ENCODE measurements at places on chromosomes 7 and 10.
A peak's percentile ranks its signal among the peaks of the same experiment; 100 is the strongest.

- no peak for DNase-seq
Observed at GRCh38 chr7:99679032-99679399, 780 bp downstream of the CYP3A5 start.

DNA sequence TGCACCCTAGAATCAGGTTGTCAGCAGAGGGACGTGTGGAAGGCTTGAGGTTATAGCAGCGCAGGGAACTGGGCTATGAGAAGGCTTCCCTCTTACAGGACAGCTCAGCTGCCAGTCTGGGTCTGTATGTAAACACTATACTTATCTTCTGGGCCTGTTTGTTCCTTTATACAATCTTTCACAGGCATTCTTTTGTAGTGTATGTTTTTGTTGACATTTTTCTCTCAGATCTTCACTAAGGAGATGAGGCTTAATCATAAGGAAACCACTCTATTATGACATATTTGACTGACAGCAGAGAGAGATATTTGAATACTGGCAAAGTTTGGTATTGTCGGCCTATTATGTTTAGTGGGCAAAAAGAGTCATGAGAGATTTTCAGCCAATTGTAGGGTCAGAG lies 929 bp downstream of the GBF1 start:
- DNase-seq = no peak

DNA sequence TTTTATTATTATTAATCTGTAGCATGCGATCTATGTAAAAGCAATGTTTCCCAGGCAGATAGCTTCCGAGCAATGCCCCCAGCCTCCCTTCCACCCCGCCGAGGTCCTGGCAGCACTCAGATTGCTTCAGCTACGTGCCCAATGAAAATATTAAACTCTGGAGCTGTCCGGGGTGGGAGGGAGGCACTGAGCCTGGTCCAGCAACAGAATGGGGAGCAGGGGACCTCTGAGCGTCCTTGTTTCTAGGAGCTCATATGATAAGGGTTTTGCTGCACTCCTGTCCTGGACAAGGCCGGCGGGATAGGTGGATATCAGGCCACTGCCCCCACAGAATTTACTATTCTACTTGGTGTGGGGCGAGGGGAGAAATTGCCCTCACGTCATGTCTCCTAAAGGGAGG lies 44.5 kb upstream of the CDK1 start:
- no peak for DNase-seq

DNA sequence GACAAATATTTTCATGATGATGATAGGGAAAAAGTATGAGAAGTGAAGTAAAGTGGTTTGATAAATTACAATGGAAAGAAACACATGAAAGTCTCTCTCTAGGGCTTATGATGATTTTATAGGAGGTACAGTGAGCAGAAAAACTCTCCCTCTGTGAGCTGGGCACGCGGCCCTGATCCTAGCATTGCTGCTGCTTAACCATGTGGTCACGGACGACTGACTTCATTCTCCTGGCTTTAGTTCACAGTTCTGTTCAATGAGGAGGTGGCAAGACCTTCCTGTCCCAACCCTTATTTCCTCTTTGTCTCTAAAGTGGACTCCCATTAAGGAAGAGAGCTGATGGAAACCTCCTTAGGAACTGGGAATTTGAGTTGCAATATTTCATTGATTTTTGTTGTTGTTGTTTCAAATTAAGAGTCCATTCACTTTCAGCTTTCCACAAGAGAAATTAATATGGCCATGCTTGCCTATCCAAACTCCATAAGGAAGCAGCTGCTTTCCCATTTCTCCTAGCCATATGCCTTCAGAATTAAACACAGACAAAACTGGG lies 8.2 kb upstream of the PON3 start:
- DNase-seq = no peak

DNA sequence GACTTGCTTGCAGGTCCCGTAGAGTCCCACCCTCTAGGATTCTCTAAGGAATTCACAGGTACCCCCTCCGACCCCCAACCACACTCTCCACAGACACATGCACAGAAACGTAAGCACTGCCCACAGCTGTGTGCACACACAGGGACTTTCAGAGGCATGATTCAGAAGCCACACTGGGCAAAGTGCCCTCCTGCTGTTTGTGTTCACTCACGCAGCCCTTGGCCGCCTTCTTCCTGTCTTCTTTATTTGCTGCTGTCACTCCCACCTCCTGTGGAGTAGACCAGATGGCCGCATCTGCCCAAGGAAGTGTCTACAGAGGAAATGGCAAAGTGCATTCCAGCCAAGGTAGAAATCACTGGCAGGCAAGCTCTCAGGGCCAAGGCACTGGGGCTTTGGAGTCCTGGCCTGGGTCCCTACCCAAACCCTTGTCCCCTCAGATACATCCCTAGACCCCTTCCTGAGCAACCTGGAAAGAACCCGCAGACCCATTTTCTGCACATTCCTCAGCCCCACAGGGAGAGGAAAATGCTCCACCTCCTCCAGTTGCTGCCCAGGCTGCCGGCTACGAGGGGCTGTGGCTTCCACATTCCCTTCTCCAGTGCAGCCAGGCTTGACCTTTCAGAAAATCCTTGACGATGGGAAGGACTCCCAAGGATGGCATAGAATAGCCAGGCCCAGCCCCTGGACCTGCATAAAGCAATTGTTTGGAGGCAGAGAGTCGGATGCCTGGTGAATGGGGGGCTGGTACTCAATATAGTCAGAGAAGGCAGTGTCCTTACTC lies 21.6 kb upstream of the GIMAP8 start:
- DNase-seq = peak; percentile 50

DNA sequence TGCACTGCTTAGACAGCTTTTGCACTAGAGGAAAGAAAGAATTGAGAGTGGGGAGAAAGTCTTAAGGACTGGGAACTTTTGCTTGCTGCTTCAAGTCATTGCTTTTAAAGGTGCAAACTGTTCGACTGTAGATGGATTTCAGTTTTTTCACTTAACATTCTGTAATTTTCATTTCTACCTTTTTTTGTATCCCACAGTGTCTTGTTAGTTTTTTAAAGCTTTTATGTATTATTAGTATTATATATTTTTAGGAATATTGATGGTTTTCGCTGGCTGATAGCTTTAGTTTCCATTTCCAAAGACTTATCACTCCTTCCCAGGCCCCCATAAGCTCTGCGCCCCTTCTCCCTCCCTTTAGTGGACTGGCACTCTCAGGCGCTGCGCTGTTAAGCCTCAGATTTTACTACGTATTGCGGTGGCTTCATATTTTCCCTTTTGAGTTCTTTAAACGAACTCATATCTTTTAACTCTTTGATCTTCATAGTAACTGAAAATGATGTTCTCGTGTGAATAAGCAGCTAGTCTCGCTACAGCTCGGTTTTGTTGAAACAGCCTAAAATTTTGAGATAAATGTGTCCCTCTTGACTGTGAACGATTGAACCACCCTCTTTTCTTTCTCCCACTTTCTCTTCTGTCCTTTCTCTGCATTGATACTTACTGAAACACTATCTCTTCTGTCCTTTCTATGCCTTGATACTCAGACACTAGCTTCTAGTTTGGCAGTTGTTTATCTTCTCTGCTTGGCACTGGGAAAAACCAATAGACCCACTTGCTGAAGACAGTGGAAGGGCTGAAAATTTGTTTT lies 2.5 kb upstream of the ETV1 start:
- DNase-seq = no peak

DNA sequence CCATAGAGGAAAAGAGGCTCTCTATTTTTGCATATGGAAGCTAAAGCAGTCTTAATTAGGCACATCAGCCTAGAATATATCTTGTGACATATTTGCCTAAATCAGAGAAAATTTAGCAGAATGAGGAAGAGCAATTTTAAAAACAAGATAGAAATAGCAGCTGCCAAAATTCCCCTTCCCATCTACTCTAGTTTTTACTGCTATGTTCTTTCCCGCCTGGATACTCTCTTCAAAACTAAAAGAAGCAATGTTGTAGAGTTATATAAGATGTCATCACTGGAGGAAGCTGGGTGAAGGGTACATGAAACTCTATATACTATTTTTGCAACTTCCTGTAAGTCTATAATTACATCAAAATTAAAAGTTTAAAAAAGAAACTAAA lies 87.0 kb downstream of the ARMH3 start:
- no peak for DNase-seq

DNA sequence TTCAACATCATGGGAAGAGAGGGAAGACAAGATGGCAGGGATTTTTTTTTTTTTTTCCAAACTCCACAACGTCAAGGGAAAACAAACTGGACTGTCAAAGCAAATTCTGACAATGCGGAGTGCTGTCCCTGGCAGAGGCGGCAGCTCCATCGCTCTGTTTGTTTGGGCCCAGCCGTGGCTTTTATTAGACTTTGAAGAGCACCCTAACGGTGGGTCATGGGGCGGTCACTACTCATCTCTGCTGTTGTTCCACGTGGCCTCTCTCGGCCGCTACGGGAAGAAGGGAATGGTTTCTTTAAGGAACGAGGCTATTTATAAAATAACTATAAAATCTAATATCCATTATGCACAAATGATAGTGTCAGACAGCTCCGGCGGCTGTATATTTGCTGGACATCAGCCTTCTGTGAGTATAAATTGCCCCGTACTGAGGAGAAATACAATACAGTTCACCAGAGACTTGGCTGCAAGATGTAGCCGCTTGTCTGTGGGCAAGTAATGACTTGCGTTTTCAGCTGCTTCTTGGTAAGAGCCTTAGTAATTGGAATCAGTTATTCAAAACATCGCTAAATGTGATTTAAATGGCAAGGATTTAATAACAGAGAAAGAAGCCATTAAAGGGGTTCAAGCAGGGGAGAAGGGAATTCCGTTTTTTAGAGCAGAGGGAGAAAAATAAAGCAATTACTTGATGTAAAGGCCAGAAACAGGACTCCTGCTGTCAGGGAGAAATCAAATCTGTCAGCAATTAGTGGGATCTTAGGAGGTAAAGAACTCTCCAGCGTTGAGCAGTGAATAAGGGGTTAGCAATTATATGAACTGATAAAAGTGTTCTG lies 61.7 kb upstream of the RAB11FIP2 start:
- no peak for DNase-seq

- DNase-seq = no peak
Observed at GRCh38 chr7:66301737-66302136, 96.6 kb downstream of the TPST1 start.

- DNase-seq = no peak
Observed at GRCh38 chr10:28120043-28120749, 121.3 kb upstream of the ODAD2 start.

DNA sequence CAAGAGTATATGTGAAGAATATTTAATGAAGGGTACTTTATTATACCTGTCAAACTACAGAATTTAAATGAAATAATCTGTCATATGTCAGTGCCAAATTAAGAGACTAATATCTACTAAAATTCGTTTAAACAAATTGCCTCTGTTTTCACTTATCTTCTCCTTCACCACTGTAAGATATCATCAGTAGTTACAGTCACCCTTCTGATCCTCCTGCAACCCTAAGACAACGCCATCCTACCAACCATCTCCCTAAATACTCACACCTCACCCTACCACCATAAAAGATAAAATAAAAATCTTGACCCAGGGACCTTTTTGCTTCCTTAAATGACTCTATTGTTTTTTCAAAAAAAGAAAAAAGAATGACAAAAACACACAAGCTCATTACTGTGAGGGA lies 20.8 kb downstream of the EZH2 start:
- no peak for DNase-seq

DNA sequence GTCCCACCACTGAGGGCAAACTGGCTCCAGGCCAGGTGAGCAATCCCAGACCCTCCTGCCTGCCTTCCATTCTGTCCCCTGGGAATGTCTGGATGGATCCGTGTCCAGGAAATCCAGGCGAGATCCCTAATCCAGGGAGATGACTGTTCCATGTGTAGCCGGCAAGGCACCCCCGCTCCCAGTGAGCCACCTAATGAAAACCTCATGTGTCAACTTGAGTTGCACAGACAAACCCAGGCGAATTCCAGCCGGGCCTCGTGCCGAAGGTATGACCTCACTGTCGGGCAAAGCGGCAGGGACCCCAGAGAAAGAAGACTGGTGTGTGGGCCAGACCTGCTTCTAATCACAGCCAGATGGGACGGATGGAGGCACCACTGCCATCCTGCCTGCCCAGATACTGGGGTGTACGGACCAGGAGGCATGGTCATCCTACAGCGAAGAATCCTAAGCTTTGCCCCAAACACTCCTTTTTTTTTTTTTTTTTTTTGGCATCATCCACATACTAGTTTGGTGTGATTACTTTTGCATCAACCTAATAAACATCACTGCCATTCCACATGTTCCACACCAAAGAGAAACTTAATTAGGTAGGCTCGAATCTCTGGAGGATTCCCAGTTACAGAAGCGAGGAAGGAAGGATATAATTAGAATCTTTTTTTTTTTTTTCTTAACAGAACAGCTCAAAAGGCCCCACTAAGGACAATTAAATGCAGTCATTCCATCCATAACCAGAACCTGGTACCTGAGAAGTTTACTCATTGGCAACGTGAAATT lies 313.1 kb downstream of the CALN1 start:
- no peak for DNase-seq

GRCh38 chr7:5443678-5444077 lies 20.0 kb upstream of the TNRC18 start:
- DNase-seq = no peak

- no peak for DNase-seq
Observed at GRCh38 chr7:126657599-126658358, 595.0 kb downstream of the GRM8 start.

DNA sequence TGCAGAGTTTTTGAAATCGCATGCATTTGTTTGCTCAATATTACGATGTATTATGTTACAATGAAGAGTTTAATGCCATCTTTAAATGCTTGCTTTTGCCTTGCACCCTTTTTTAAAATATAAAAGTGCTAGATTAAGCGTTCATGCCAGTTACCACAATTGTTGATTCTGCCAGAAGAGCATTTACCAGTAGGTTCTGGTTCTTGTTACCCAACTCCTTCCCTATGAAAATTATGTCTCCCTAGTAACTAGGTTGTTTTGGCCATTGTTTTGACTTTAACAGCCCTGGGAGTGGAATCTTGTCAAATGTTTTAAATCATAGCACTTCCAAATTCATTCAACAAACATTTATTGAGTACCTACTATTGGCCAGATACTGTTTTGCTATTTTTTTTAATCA lies 32.8 kb upstream of the CDK14 start:
- DNase-seq = no peak

DNA sequence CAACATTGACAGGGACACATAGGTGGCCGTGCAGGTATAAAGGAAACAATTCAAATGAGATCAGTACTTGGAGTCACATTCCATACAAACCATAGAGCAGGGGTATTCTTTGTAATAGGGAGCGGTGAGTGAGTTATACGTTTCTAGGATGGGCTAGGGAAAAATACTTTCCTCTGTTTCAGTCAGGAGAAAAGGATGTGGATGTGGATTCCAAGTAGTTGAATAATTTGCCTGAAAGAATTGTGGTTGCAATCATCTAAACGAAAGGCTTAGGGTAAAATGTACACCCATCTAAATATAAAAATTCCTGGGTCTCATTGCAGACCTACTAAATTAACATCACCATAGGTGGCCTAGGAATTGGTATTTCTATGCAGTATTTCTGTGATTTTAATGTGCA lies 270.7 kb upstream of the IGFBP3 start:
- DNase-seq = no peak

DNA sequence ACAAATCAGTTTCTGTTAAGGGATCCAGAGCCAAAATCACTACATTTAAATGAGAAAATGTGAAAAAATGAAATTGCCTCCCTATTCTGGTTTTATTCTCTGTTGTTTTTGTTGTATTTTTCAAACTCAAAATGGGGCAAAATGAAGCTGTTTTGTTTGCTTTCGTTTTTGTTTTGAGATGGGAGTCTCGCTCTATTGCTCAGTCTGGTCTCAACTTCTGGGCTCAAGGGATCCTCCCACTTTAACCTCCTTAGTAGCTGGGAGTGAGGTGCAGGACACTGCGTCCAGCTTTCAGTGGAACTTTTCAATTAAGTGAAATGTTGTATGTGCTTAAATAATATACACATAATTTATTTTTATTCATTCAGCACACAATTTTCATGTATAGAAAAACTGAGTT lies 205.0 kb downstream of the SORCS1 start:
- DNase-seq = no peak
